ENCODE measurements at places on chromosomes 7 and 10.

GRCh38 chr10:63156236-63156635 lies 23.1 kb downstream of the NRBF2 start:
- no peak for DNase-seq

DNA sequence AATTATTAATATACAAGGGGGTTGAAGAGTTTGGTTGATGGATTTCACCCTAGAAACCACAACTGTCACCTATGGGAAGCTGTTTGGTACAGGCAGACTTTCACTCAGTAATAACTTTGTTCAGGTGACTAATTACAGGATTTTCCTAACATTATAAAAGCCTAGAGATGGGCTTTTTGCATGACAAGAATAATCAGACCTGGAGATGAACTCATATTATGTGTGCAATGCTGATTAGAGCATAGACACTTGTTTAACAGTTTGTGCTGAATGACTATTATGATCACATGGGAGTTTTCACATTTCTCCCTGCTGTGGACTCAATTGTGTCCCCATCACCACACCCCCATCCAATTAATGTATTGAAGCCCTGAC lies 90.2 kb upstream of the STEAP4 start:
- no peak for DNase-seq

DNA sequence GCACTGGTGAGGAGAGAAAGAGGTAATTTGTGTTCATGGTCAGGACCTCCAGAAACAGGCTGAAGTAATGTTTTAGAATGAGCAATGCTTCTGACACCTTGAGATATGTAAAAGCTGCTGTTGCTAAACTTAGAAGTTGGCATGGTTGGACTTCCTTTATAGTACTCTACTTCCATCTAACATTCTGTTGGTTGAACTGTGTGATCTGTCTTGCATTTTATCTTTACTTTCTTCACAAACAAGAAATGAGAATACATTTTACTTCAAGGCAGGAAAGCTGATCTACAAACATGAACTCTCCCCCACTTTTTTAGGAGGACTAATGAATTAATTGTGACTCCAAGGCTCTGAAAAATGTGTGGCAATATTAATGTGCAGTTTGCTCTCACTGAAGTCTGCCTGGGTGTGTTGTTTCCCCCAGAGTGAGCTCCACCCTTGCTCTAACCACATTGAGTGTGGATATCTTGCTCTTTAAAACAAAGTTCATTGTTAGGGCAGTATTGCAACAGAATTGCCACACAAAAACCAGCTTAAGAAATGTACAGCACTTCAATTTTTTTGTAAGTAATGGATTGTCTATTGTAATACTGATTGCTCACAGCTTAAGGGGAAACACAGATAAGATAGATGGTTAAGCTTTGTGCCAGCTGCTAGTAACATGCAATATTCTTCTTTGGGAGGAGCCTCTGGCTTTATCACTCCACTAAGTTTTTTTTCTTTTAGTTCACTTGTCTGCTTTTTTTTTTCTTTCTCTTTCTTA lies 69.0 kb downstream of the ADD3 start:
- DNase-seq = no peak

DNA sequence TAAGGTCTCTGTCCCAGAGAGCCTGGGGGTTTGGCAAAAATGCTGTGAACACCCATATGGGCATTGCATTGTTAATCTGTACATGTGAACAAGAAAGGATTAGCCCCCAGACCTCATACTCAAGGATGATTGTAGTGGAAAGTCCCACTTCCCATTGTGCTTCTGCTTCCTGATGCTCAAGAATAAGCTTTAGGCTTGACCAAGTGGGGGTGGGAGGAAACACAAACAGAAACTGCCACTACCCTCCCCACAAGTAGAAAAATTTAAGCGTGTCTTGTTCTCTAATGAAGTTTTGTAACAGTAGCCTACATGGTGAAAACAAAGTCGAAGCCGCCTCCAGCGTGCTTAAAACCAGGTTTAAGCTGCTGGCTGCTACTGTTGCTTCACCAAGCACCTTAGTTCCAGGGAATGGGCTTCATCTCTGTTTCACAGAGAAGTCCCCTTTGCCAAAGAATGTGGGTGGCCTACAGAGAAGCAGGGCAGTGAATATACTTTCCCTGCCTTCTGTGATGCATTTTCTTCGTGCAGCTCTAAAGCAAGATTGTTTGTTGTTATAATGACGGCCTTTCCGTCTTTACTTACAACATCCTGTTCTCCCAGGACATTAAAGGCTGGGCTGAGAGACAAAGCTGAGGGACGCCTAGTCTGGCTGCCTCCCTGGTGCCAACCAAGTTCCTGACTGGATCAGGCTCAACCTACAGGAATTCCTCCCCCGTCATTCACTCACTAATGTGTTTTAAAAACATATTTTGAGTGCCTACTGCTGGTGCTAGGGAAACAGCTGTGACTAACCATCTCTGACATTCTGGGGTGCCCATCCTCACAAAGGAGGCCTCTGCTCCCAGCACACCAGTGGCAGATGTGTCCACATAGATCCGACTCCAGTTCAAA lies 32.1 kb upstream of the CCSER2 start:
- DNase-seq = no peak

- DNase-seq = no peak
Measured at GRCh38 chr10:3395458-3395861, 222.9 kb upstream of the PITRM1 start.

DNA sequence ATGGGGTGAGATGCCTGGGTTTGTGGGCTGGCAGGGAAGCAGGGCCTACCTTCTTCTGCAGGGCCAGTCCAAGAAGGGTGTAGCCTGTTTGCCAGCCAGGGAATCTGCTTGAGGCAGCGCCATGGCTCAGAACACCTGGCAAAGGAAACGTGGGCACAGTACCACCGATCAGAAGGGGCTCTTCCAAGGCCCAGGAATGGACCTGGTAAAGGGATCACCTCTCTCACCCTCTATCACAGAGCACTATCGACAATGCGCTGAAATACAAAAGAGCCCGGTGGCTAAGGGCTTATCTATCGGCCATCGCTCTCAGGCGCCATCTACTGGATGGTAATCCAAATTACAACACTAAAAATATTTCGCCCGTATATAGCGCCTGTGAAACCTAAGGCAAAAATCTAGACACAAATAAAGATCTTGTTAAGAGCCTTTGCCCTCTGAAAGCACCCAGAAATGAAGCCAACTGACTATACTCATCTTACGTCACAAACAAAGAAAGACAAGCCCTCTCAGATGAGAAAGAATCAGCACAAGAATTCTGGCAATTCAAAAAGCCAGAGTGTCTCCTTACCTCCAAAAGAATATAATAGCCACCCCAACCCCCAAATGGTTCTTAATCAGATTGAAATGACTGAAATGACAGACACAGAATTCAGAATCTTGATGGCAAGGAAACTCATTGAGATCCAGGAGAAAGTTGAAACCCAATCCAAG lies 217.8 kb upstream of the HPS1 start:
- peak; percentile 40 for DNase-seq

- DNase-seq = peak; percentile 55
Measured at GRCh38 chr7:50793120-50793946, 10.6 kb upstream of the GRB10 start.
